ENCODE measurements at places on chromosomes 2 and 18.
A peak's percentile ranks its signal among the peaks of the same experiment; 100 is the strongest.

DNA sequence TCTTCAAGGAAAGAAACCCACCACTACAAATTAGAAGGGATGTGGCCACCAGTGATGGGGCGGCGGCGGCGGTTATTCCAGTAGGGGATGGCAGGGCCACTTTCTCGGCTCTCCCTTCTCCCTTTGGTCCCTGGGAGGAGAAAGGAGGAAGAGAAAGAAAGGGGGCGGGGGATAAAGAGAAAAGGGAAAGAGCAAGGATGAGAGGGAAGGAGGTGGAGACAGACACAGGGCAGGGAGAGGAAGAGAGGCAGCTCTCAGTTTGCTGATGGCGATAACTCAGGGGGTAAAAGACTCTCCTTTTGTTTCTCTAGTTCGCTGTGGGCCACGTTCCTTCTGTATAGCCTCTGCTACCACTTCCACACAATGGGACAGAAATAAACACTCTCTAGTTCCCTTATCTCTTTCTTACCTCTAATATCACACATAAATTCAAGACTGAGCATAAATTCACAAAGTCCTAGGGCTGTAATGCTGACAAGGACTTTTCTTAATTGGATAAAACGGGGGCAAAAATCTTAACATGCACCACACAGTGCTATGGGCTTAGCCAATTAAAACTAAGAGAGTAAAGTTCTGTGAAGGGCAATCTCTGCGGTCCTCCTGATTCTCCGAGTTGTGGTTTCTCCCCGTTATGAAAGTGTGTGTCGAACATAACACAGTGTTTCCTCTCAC, 14.6 kb downstream of the SFT2D3 start:
- DNase-seq: no peak

GRCh38 chr18:54829856-54830255, 1.6 kb downstream of the RAB27B start:
- no peak for DNase-seq

- DNase-seq: peak; percentile 16
Measured at GRCh38 chr18:159037-159652, 788 bp downstream of the USP14 start.

DNA sequence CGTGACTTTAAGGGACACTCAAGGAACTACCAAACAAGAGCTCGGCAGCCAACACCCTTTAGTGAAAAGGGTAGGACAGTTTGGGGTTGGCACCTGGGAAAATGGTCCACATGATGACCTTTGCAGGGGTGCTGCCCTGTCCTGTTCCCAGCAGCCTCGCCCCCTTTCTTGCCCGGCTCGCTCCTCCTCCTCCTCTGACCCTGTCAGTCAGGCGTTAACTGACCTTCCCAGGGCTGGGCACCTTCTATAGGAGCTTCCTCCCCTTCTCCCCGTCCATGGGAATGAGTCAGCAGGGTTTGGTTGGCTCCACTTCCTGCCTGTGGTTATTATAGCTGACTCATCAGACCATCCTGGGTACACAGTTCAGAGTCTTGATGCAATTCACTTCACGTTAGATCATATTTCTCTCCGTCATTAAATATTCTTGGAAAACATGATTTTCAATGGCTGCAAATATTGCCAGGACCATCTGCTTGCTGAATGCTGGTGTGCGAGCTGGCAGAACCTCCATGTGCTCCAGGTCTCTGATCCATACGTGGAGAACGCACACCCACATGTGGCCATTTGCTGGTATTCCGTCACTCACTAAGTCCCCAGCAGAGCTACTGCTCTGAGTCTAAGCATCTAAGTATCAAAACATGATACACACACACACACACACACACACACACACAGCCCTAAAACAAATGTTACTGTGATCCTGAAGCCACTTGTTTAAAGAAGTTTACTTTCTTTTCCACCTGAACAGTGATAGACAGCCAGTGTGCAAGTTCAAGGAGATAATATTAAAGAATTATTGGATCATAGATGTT, 185.0 kb downstream of the ANAPC1 start:
- peak; percentile 98 for DNase-seq

GRCh38 chr2:119222863-119223520, 642 bp upstream of the STEAP3 start:
- no peak for DNase-seq

- no peak for DNase-seq
Measured at GRCh38 chr2:100721693-100722092, 98.2 kb upstream of the NPAS2 start.

- no peak for DNase-seq
Measured at GRCh38 chr18:72543357-72544055, 636 bp downstream of the CBLN2 start.

- no peak for DNase-seq
Measured at GRCh38 chr2:170651624-170652325, 63.4 kb upstream of the SP5 start.

DNA sequence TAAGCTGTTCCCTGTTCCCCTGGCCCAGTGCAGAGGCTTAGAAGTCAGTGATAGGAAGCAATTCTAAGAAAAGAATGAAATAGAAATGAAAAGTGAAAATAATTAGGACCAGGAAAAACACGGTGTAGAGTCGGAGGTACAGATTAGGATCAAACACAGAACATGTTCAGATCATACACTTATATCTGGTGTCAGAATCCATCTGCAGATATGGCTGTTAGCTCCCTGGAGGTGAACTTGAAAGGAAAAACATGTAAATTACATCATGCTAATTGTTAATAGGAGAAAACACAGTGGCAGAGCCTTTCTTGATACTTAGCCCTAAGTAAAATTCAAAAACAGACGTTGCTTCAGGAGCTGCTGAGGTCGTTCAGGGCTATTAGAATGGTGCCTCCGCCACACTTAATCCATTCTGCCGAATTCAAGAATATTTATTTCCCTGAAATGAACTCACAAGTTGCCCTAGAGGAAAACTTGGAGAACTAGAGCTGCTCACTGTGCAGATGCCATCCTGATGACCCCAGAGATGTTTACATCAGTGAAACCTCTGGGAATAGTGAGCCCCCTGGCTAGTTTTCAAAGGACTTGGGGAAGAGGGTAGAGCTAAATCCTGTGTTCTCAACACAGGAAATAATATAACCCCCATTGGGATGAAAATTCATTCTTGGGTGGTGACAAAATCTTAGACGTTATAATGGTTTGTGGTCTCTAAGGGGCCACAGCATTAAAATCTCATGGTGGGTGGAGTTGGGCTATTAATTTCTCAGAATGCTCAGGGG, 27.5 kb downstream of the LPIN1 start:
- no peak for DNase-seq

DNA sequence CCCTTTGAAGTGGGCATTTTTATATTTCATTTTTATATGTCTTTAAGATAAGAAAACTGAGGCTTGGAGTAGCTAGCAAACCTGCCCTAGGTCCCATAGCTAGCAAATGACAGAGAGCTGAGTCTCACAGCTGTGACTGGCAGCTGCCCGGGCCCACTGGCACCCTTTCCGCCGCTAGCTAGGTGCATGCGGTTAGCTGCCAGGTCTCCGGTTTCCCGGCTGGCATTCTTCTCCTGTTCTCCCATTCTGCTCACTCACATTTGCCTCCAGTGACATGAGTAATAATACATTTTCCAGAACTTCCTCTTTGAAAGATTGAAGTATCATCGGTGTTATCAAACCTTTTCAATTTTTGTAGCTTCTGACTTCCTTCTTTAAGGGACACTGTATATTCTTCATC, 38.7 kb downstream of the MTCL1 start:
- DNase-seq: no peak

GRCh38 chr2:172642301-172643020, 86.6 kb downstream of the PDK1 start:
- no peak for DNase-seq

DNA sequence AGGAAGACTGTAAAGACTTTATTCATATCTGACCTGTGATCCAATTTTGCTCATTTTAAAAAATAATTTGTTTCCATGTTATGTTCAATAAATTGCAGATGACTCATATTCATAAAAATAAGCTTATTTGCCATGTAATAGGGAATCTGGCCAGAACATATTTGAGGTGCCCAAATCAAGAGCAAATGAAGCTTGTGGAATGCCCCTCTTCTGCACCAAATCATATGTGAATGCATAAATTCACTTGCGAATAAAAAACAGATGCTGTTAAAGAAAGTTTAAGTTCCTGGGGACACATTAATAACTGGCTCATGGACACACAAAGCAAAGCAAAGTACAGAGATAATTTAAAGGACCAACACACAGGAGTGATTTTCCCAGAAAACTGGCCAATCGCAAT, 279.0 kb upstream of the CDH2 start:
- no peak for DNase-seq

DNA sequence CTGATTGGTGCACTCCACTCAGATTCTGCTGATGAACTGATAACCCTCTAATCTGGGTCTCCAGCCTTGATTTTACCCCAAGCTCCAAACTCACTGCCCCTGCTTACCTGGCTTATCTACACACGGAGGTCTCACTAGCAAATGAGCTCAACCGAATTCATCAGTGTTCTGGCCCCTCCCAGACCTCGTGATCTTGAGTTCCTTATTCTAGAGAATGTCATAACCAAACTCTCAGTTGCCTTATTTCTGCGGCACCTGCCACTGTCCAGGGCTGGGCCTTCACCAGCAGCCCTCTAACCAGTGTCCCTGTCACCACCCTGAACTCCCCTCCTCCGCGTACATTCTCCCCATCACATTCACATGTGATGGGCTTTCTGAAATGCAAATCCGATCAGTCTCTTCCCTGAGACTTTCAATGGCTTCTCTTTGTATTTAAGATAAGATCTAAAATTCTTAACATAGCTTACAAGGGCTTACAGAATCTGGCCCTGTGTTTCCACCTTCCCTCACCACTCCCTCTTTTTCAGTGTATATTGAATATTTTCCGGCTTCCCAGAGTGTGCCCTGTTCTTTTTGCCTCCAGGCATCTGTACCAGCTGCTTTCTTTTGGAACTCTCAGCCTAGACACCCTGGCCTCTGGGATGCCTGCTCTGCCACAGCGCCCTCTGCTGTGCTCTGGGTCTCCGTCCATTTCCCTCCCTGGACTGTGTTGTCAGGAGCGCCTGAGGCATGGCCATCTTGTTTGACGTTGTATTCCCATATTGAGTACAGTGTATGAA, 31.1 kb downstream of the NAB1 start:
- DNase-seq: peak; percentile 16

DNA sequence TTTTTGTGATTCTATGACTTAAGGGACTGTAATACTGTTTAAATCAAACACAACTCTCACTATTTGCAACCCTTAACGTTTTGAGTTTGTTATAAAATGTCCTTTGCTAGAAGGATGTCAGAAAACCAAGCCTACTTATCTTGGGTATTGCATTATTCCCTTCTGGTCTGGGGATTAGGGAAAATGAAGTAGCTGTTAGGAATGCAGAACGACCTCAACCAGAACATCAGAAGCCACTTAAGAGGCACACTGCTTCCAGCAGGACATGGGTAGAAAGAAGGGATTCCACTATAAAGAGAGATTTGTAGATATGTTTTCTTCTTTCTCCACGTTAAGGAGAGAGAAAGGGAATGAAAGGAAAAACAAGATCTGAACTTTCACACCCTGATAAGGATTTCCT, 101.2 kb downstream of the SETBP1 start:
- DNase-seq: no peak

- no peak for DNase-seq
Measured at GRCh38 chr2:234879671-234880455, 72.0 kb upstream of the SH3BP4 start.

GRCh38 chr2:161571051-161571429, 53.2 kb upstream of the SLC4A10 start:
- no peak for DNase-seq

- DNase-seq: peak; percentile 69
Measured at GRCh38 chr2:159124441-159124911, 156.0 kb downstream of the TANC1 start.

- DNase-seq: peak; percentile 14
Measured at GRCh38 chr18:49691177-49691608, 122.1 kb downstream of the ACAA2 start.

DNA sequence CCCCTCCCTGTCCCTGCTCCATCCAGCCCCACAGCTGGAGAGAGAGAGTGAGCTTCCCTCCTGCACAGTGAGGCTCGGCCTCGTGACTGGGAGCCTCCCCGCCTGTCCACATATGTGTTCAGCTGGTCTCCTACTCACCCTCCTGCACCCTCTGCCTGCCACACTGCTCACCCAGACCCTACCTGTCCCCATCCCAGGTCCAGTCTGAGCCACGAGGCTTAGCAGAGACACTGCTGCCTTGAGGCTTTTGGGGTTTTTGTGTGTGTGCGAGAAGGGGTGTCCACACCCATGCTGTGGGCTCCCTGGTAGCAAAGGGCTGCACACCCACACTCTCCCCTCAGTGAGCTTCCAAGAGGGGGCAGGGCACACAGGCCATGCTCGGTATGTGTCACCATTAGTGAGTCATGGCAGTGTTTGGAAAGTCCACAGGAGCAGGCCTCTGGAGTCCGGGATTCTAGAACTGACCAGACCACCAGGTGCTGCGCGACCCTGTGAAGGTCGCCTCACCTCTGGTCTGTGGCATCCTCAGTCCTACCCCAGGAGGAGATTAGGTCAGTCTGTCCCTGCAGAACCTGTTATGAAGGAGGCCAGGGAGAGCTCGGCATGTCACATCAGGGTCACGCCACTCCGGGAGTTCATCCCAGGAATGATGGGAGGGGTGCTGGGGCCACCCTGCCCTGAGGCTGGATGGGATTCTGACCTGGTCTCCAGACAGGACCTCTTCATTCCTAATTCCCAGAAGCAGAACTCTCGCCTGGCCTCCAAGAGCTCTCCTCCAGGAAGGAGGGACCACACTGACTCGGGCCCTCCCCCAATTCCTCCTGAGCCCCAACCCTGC, 39.9 kb upstream of the SMAD7 start:
- peak; percentile 68 for DNase-seq

DNA sequence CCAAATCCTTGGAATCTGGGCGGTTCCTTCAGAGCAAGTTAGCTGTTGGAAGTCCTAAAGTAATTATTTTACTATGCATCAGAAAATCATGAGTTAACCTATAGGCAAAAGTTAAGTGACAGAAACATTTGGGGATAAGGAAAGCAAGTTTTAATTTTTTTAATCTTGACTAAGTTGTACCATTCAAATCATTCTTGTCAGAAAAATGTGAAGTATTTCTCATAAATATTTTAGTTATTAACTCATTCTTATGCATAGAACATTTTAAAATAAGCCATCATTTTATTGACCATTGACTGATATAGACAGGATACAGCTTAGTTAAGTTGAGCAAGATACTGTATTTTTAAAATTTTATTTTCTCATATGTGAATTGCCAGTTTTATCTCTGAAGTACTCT, 98.2 kb upstream of the FOSL2 start:
- DNase-seq: no peak

DNA sequence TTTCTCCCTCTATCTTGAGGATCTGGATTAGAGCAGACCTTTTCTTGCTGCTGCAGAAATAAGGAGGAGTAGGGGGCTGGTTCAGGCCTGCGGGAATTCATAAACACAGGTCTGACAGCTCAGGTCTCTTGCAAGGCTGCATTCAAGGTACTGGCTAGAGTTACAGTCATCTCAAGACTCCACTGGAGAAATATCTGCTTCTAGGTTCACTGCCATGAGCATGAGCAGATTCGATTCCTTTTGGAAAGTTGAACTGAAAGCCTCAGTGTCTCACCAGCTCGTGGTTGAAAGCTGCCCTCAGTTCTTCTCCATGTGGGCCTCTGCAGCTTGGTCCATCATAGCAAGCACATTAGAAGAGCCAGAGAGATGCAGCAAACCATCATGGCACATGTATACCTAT, 124.4 kb upstream of the SETBP1 start:
- DNase-seq: peak; percentile 19

GRCh38 chr18:2998644-2999043, 14.3 kb downstream of the LPIN2 start:
- no peak for DNase-seq
